T-helper 2 cell treated with Interferon-gamma antibody and Interleukin-4, amounts not matched to agents 100 ng/mL and 5 ng/mL, for 36 hours (primary cell): ENCODE measurements at places on chromosomes 7 and 10. TPM values are rescaled to one million over a fixed set of nuclear protein-coding genes. Genes with fewer than 3 reads are reported as not detected.

The ACSM6 gene
- not detected in 2 replicates for total RNA-seq

The GALNT17 gene
- not detected in 2 replicates for total RNA-seq

The LRMDA gene
- total RNA-seq = not detected in 2 replicates

The TYW1B gene
- total RNA-seq = 3.4 and 3.5 TPM in 2 replicates

The PDE6C gene
- total RNA-seq = not detected in 2 replicates

The LSM8 gene
- 46.4 and 53.0 TPM in 2 replicates for total RNA-seq

The RBP4 gene
- not detected in 2 replicates for total RNA-seq

The IGFBP3 gene
- total RNA-seq = 1.3 and 1.5 TPM in 2 replicates

The ARF5 gene
- total RNA-seq = 102 and 118 TPM in 2 replicates

The DYDC2 gene
- not detected in 2 replicates for total RNA-seq

The ZP3 gene
- 3.3 and 4.5 TPM in 2 replicates for total RNA-seq

The FRMD4A gene
- total RNA-seq = 0.05 and 0.27 TPM in 2 replicates

The RBP3 gene
- total RNA-seq = not detected in 2 replicates

The HMX3 gene
- not detected in 2 replicates for total RNA-seq

The PRPF18 gene
- 21.7 and 22.9 TPM in 2 replicates for total RNA-seq

The LRRD1 gene
- 0.11 TPM in 1 of 2 replicates, not detected in the other for total RNA-seq

The LEP gene
- not detected in 2 replicates for total RNA-seq

The KDM7A gene
- 11.8 and 13.4 TPM in 2 replicates for total RNA-seq

The MRLN gene
- total RNA-seq = not detected in 2 replicates

The PRKCQ gene
- 57.3 and 57.6 TPM in 2 replicates for total RNA-seq

The LRGUK gene
- 0.09 and 0.20 TPM in 2 replicates for total RNA-seq

The CCDC136 gene
- 11.3 and 13.5 TPM in 2 replicates for total RNA-seq

The ACADSB gene
- 15.7 and 19.2 TPM in 2 replicates for total RNA-seq

The CCDC126 gene
- 5.7 and 7.0 TPM in 2 replicates for total RNA-seq

The TSPAN33 gene
- 2.7 and 3.0 TPM in 2 replicates for total RNA-seq

The GIMAP1 gene
- 16.5 and 18.8 TPM in 2 replicates for total RNA-seq

The BPGM gene
- total RNA-seq = 21.7 and 22.3 TPM in 2 replicates

The CALHM1 gene
- total RNA-seq = 0.25 and 0.27 TPM in 2 replicates

The AKR1C2 gene
- total RNA-seq = not detected in 2 replicates

The CFAP46 gene
- 0.09 TPM in 1 of 2 replicates, not detected in the other for total RNA-seq

The FGFBP3 gene
- 1.1 and 1.3 TPM in 2 replicates for total RNA-seq

The NEUROG3 gene
- not detected in 2 replicates for total RNA-seq

The CALCR gene
- total RNA-seq = not detected in 2 replicates

The PLXNA4 gene
- total RNA-seq = 10.6 and 13.3 TPM in 2 replicates

The MYH16 gene
- not detected in 2 replicates for total RNA-seq

The CLRN3 gene
- total RNA-seq = not detected in 2 replicates

The CHN2 gene
- 1.3 and 3.4 TPM in 2 replicates for total RNA-seq

The CTAGE8 gene
- total RNA-seq = 0.98 and 1.7 TPM in 2 replicates

The MBL2 gene
- not detected in 2 replicates for total RNA-seq

The TAS2R41 gene
- total RNA-seq = not detected in 2 replicates

The OGDHL gene
- 0.20 and 0.36 TPM in 2 replicates for total RNA-seq

The EIF5AL1 gene
- total RNA-seq = 0.11 and 0.20 TPM in 2 replicates

The CABCOCO1 gene
- total RNA-seq = not detected in 2 replicates

The CTTNBP2 gene
- not detected in 2 replicates for total RNA-seq

The PNLIP gene
- total RNA-seq = not detected in 2 replicates

The LFNG gene
- total RNA-seq = 85.6 and 86.6 TPM in 2 replicates

The AKR1C8 gene
- 0.20 and 0.23 TPM in 2 replicates for total RNA-seq

The SLC39A12 gene
- not detected in 2 replicates for total RNA-seq

The UPK3B gene
- total RNA-seq = 1.1 and 1.2 TPM in 2 replicates

The SP8 gene
- not detected in 2 replicates for total RNA-seq

The ABCC2 gene
- total RNA-seq = 0.73 and 1.3 TPM in 2 replicates

The GRK5 gene
- 38.9 and 41.6 TPM in 2 replicates for total RNA-seq

The TEX36 gene
- total RNA-seq = not detected in 2 replicates

The NUTM2E gene
- 0.11 TPM in 1 of 2 replicates, not detected in the other for total RNA-seq

The RGS10 gene
- total RNA-seq = 95.1 and 96.0 TPM in 2 replicates

The GNAT3 gene
- not detected in 2 replicates for total RNA-seq
